ENCODE measurements at places on chromosomes 2 and 18.

- DNase-seq: no peak
Measured at GRCh38 chr2:204680576-204680975, 135.3 kb downstream of the PARD3B start.

- no peak for DNase-seq
Measured at GRCh38 chr2:96623116-96623515, 15.0 kb downstream of the KANSL3 start.

GRCh38 chr18:46324087-46324955 lies 220.1 kb downstream of the HAUS1 start:
- DNase-seq: no peak

GRCh38 chr2:52732849-52733395 lies 1034.7 kb upstream of the CHAC2 start:
- DNase-seq: no peak

DNA sequence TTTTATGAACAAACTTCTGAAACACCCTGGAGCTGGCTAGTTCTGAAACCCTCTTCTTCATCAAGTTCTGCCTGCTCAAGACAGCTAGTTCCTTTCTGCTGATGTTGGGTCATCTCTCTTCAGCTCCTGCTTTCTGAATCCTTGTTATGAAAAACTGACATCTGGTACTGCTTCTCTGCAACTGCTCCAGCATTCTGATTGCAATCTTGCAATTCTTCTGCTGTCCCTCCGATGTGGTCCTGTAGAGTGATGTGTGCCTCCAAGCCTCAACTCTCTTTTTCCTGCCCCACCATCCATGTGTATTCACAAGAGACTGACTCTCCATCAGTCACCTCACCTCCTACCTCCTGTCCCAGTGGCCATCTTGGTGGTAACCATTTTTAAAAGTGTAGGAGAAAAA lies 21.8 kb downstream of the COL6A3 start:
- no peak for DNase-seq

- no peak for DNase-seq
Measured at GRCh38 chr2:230938516-230939065, 13.5 kb upstream of the GPR55 start.

DNA sequence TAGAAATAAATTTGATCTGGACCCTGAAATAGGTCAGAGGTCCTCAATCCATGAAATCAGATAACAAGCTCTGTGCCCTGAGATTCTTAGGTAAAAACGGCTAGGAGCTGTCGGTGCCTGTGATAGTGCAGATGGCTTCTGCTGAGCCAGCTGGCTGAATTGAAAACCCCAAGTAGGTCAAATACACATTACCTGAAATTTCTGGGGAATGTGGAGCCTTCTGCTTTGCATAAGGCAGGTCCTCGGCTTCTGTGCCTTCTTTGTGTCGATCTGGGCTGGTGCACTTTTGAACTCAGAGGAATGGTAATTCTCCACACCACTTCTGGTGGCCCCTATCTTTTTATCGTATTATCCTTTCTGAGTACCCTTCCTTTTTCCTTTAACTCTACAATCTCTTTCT lies 66.6 kb downstream of the CNTNAP5 start:
- DNase-seq: no peak

DNA sequence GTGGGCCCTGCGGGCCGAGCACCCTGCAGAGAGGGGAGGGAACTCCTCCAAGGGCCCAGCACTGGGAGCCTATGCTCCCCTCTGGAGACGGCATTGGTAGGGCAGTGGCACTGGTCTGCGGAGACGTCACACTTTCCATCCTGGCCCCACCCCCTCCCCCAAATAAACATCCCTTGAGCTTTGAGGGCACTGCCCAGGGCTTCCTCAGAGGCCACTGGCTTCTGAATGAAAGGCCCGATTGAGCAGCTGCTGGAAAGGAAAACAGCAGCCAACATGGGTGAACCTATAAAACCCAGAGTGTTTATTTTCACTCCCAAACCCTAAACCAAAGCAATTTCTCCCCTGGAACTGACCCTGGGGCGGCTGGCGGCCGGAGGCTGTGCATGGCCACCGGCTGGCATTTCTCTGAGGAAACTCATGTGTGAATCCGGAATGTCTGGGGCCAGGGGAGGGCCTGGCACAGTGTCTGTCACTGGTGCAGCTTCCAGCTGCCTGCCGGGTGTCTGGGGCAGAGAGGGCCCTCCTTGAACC lies 138.9 kb downstream of the DYSF start:
- DNase-seq: no peak

GRCh38 chr2:97871096-97871780 lies 124.5 kb downstream of the TMEM131 start:
- no peak for DNase-seq

DNA sequence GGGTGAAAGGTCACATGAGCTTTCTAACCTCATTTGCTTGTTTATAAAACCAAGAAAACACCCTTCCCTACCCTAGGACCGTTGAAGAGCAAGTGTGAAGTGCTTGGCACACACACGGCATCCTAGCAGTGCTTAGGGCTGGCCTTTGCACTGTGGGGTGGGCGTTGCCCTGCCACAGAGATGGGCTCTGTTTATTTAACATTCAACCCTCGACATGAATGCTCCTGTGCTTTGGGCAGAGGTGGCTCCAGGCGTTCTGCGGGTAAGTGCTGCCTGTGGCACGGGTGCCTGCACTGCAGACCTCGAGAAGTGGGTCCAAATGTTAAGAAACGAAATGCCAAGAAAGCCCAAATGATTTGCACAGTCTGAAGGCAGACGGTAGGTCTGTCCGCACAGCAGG lies 170.1 kb downstream of the FHOD3 start:
- no peak for DNase-seq
